ENCODE measurements at places on chromosomes 5 and 9.

DNA sequence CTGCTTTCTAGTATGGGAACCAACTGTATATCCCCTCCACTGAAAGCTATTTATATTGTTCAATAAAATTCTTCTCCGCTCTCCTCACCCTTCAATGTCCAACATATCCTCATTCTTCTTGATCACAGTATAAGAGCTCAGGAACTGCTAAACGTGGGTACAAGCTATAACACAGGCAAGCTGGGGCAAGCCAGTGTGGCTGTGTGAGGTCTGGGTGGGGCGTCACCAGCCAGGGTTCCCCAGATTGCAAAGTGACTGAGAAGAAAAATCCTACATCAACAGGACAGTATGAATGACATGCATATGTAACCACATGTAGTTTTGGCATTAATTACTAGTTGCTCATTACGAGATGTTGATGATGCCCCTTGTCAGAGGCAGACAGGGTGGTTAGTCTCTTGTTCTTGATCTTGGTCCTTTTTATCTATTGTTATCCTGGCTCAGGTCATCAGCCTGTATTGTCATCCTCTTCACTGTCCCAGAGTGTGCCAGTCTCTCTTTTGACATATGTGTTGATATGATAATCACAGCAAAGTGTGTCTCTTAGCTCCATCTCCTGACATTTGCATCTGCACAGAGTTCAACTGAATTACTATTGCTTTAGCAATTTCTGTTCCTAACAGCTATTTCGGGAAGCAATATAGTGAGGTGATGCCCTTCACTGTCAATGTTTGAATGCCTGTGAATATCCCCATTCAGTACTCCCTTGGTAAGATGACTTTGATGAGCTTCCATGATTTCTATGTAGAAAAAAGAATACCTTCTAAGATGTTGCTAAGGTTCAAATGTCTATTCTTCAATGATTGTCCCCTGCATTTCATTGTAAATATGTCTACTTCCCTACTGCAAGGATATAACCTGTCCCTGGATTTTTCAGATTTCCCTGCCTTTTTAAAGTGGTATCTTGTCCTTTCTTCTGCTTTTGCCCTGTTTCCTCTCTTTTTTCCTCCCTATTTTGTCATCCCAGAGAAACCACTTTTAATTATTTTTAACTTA, 140.3 kb downstream of the MAT2B start:
- no peak for DNase-seq

DNA sequence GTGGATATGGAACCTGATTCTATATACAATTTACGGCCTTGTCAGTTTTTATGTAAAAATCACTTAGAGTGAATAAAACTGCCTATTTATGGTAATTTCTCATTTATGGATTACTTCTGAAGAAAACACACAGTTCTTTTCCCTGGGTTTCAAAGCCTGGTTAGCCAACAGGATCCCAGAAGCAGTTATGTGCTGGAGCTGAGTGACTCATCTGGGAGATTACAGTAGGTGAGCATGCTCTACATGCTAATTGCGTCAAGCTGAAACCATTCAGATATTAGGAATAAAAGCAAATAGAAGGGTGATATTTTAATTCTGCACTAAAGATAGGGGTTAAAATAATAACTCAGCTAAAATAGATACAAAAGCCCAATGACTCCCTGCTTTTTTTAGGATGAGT, 47.8 kb downstream of the PDE4D start:
- DNase-seq = no peak

- peak; percentile 93 for DNase-seq
Measured at GRCh38 chr9:21616082-21616778, 134.1 kb upstream of the IFNE start.

DNA sequence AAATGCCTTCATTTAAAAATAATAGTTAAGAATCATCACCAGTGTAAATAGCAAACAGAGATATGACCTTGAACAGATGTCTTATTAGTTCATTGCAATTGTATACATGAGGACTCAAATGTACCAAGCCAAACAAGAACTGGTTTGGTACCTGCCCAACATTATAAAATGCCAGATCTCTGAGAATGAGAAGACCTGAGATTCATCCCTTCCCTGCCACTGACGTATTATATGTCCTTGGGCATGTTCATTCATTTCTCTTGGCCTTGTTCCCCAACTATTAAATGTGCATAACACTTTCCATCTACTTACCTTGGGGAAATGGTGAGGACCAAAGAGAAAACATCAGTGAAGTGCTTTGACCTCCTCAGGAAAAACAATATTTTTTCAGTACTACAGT, 33.6 kb upstream of the ERBIN start:
- no peak for DNase-seq

DNA sequence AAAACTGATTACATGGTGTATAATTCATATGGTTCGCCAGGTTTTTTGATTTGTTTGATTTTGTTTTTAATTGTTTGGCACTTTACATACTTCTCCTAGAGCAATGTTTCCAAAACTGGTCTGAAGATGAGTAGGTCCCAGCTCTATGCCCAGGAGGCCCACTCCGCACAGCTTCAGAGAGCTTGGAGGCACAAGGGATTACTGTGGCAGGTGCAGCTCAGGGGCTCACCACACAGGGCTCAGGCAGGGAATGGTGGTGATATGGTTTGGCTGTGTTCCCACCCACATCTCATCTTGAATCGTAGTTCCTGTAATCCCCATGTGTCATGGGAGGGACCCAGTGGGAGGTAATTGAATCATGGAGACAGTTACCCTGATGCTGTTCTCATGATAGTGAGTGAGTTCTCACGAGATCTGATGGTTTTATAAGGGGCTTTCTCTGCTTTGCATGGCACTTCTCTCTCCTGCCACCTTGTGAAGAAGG, 296.6 kb downstream of the MED10 start:
- no peak for DNase-seq

GRCh38 chr5:145230781-145231180, 604.4 kb downstream of the PRELID2 start:
- no peak for DNase-seq
